ENCODE measurements at places on chromosomes 5 and 9.

DNA sequence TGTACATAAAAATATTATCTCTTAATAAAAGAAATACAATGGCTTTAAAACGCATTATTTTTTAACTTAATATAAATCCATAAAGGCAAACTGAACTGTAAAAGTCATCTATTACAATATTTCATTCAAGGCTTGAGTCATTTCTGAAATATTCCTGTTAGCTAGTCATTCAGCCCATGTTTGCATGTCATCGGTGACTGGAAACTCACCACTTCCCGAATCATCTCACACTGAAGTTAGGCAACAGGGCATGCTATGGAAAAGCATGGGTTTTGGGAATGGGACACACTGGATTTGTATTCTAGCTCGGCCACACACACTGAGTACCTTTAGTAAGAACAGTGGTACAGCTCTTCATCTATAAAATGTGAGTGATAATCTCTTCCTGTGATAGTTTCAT is 691.1 kb upstream of the C9orf72 start:
- DNase-seq = no peak

DNA sequence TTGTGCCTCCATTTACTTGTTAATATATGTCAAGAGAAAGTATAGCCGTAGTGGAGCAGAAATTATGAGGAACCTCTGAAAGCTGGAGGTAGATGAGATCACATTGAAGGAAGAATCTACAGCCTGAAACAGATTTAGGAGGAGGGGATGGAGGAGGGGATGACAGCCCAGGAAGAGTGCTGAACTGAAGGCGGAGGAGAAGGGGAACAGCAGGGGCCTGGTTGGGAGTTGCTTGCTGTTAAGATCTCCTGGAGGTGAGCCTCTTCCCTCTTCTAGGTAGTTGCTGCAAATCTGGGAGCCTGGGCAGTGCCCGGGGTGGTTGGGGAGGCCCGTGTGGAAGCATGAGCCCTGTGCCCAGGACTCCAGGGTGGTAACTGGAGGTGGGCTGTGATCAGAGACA is 111.8 kb upstream of the SEMA6A start:
- no peak for DNase-seq

DNA sequence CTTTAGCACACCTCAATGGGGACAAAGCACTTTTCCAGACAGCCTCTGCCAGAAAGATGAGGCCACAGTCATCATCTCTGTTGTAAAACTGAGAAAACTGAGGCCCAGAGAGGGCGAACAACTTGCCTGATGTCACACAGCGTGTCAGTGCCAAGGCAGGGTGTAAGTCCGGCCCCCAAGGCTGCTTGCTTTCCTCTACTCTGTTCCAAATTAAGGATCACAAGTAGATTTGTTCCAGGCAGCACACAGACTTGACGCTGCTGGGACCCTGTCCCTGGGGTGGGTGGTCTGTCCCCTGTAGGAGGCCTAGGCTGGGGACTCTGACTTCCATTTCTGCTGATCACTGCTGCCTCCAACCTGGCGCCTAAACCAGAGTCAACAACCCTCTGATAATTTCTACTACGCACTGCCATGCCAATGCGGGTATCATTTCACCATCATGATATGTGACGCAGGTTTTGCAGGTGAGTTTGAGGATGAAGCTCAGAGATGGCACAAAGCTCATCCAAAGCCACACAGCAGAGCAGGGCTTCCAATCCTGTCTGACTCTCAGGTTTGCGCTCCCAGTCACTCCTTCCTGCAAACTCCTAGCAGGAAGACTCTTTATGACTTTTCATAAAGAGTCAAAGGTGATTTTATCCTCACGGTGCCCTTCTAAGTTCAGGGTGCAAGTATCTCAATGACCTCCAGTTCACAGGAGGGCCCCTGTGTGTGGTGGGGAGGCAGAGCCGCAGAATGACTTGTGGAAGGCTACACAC is 13.5 kb upstream of the RALGDS start:
- no peak for DNase-seq

- DNase-seq = no peak
Measured at GRCh38 chr5:164799391-164799790, 1294.0 kb downstream of the MAT2B start.

- DNase-seq = no peak
Measured at GRCh38 chr5:52776116-52776515, 11.6 kb upstream of the ITGA1 start.

GRCh38 chr5:177468685-177469628 is 4.5 kb downstream of the DBN1 start:
- DNase-seq = no peak

- DNase-seq = no peak
Measured at GRCh38 chr5:101626572-101626971, 669.5 kb downstream of the SLCO4C1 start.

- no peak for DNase-seq
Measured at GRCh38 chr9:121825031-121825691, 173.7 kb downstream of the DAB2IP start.

- DNase-seq = no peak
Measured at GRCh38 chr5:169390265-169390664, 89.3 kb upstream of the SLIT3 start.

- no peak for DNase-seq
Measured at GRCh38 chr5:106072208-106072607, 1598.5 kb downstream of the EFNA5 start.
